ENCODE measurements at places on chromosomes 7 and 10. TPM values are rescaled to one million over a fixed set of nuclear protein-coding genes. Genes with fewer than 3 reads are reported as not detected.

TAS2R41 gene
- total RNA-seq = not detected

DNA sequence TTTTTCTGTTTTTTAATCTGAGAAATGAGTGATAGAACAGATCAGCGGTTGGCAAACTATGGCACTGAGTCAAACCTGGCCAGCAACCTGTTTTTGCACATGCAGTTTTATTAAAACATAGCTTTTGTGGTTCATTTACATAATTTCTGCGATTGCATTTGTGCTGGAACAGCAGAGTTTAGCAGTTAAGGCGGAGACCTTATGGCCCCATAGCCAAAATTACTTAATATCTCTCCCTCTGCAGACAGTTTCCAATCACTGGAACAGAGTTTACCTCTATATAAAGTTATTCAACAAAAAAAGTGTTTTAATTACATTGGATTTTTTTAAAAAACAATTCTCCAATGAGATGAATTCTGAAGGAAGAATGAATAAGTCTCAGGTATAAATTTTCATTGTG is 212.1 kb downstream of the DGKB start:
- H3K4me3 ChIP-seq = no peak overlapping the region
- peaks cover 8% of the 10 kb centered on the region for H3K27me3 ChIP-seq
- H3K27ac ChIP-seq = no peak overlapping the region
- H3K4me1 ChIP-seq = no peaks in the 10 kb centered on the region
- DNase-seq = no peak

- DNase-seq = peak; percentile 41
- H3K36me3 ChIP-seq = no peaks in the 10 kb centered on the region
- no peak overlapping the region for H3K27ac ChIP-seq
Measured at GRCh38 chr10:35635576-35635975, 6.5 kb downstream of the FZD8 start.

DNA sequence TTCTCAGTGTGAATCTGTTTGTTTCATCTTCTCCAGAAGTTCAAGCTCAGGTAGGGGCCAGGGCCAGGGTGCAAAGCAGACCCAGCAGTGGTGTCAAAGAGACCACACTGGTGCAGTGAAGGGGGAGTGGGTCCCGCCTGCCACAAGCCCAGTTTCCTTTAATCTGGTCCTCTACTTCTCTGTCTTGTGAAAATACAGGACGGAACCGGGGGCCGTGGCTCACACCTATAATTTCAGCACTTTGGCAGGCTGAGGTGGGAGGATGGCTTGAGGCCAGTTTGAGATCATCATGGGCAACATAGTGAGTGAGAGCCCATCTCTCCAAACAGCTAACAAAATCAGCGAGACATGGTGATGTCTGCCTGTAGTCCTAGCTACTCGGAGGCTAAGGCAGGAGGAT is 109.0 kb downstream of the SLIT1 start:
- H3K36me3 ChIP-seq = no peaks in the 10 kb centered on the region
- H3K27me3 ChIP-seq = peaks cover 18% of the 10 kb centered on the region
- no peak overlapping the region for H3K4me3 ChIP-seq

DNA sequence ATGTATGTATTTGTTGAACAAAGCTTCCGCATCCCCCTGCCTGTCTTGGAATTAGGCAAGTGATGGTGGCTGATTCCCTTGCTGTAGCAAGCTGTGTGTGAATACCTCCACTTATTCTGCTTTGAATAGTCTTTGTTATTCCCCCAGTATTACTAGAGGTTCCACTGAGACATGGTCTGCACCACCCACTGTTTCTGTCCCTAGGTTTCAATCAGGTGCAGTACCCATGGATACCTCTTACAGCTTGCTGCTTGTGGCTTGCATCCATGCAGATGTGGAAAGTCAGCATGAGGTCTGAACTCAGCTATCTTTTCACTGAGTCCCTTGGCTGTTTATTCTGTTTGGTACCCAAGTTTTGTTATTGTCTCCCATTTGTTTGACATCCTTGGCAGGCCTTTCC is 447.4 kb downstream of the GRM8 start:
- H3K4me3 ChIP-seq = no peak overlapping the region
- H3K36me3 ChIP-seq = no peaks in the 10 kb centered on the region
- H3K4me1 ChIP-seq = no peaks in the 10 kb centered on the region
- peaks cover 3% of the 10 kb centered on the region for H3K27me3 ChIP-seq

DNA sequence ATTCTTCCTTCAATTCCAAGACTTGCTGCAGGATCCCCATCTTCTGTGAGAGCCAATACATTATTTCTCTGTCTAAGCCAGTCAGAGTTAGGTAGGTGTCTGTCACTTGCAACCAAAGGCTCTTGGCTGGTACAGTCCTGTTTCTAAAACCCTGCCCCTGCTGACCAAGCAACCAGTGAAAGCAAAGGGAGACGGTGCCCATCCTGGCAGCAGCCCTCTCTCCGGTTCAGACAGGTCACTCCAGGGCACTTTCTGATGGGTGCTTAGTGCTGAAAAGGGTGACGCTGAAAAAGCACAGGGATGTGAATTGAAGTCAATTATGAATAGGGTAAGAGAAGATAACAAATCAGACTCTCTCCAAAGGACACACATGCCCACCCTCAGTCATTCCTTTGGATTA is 37.5 kb downstream of the SPOCK2 start:
- H3K36me3 ChIP-seq = no peaks in the 10 kb centered on the region
- H3K27ac ChIP-seq = no peak overlapping the region
- H3K27me3 ChIP-seq = no peaks in the 10 kb centered on the region

UNCX gene
- total RNA-seq = not detected

PNLIPRP3 gene
- not detected for total RNA-seq

DNA sequence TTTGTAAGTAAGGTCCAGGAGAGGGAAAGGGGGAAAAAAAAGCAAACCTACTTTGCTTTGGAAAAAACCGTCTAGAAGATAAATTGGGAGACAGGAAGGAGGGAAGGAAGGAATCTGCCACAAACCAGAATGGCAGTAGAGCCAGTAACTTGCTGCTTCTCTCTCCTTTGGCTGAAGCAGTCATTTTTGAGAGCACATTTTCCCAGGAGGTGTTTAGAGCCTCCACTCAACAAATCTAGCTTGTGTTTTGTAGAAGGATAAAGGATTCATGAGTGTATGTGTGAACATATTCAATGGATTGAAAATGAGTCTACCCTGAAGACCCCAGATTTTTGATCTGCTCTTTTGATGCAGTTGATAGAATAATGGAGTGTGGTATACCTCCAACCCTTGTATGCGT is 2.6 kb downstream of the NRG3 start:
- H3K4me1 ChIP-seq = peaks cover 4% of the 10 kb centered on the region
- peaks cover 38% of the 10 kb centered on the region for H3K27me3 ChIP-seq
- DNase-seq = no peak
- no peaks in the 10 kb centered on the region for H3K36me3 ChIP-seq
- no peak overlapping the region for H3K4me3 ChIP-seq

- no peak overlapping the region for H3K27ac ChIP-seq
- no peak overlapping the region for H3K4me3 ChIP-seq
- peaks cover 41% of the 10 kb centered on the region for H3K36me3 ChIP-seq
- DNase-seq = no peak
- peaks cover 2% of the 10 kb centered on the region for H3K4me1 ChIP-seq
- no peaks in the 10 kb centered on the region for H3K27me3 ChIP-seq
Measured at GRCh38 chr7:158742065-158742821, 37.6 kb upstream of the NCAPG2 start.

DNA sequence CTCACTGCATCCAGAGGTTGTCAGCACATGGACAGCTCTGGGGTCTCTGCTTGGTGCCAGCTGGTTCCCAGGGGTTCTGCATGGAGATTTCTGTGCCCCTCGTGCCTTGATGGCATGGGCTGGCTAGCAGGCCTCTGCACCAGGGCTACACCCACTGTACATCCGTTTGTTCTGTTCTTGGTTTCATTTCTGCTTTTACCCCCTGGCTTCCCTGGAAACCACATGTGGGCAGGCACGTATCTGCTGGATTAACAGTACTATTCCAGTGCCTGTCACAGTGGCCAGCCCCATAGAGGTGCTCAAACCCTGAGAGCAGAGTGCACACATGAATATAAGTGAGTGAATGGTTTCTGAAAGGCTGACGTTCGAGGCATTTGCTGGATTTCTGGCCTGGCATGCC is 207.2 kb upstream of the GPR26 start:
- H3K4me1 ChIP-seq = no peaks in the 10 kb centered on the region
- no peak for DNase-seq
- H3K27ac ChIP-seq = no peak overlapping the region
- H3K27me3 ChIP-seq = peaks cover 4% of the 10 kb centered on the region
- H3K4me3 ChIP-seq = no peak overlapping the region

DNA sequence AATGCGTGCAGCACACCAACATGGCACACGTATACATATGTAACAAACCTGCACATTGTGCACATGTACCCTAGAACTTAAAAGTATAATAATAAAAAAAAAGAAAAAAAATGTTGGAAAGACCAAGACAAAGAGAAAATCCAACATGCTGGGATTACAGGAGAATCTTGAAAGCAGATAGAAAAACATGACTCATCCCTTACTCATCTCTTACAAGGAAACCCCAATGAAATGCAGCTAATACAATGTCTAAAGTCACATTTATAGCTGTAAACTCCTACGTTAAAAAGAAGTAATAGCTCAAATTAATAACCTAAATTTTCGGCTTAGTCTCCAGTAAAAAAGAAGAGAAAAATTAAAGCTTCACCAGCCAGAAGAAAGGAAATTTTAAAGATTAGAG is 47.5 kb upstream of the DGKB start:
- no peaks in the 10 kb centered on the region for H3K36me3 ChIP-seq
- no peak overlapping the region for H3K27ac ChIP-seq
- H3K4me1 ChIP-seq = no peaks in the 10 kb centered on the region
- H3K4me3 ChIP-seq = no peak overlapping the region
- no peaks in the 10 kb centered on the region for H3K27me3 ChIP-seq

GRCh38 chr7:114720725-114721124 is 201.2 kb upstream of the MDFIC start:
- DNase-seq = no peak
- H3K27ac ChIP-seq = no peak overlapping the region
- no peak overlapping the region for H3K4me3 ChIP-seq
- H3K4me1 ChIP-seq = peaks cover 9% of the 10 kb centered on the region
- peaks cover 7% of the 10 kb centered on the region for H3K27me3 ChIP-seq

DNA sequence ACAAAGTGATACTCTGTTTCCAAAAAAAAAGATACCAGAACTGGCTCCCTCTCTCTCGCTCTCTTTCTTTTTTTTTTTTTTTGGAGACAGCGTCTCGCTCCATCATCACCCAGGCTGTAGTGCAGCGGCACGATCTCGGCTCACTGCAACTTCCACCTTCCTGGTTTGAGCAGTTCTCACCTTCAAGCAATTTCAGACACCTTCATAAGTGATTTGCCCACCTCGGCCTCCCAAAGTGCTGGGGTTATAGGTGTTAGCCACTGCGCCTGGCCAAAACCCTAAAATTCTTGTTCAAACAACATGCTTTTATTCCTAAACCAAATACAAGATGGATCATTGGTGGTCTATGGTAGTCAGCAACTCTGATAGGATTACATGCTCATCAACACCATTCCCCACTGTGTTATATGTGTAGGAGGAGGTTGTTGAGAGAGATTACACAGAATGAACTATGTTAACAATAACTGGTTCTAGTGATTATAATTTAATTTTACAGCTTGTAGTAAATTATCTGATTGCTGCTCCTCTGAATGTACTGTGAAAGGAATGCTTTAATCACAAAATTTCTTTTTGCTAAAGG is 15.5 kb downstream of the ACBD5 start:
- peak overlapping the region; percentile 28 for H3K27ac ChIP-seq
- no peak for DNase-seq
- H3K27me3 ChIP-seq = no peaks in the 10 kb centered on the region
- H3K4me1 ChIP-seq = peaks cover 17% of the 10 kb centered on the region
- H3K36me3 ChIP-seq = peaks cover 14% of the 10 kb centered on the region

CYP3A5 gene
- total RNA-seq = not detected

- H3K4me3 ChIP-seq = no peak overlapping the region
- H3K36me3 ChIP-seq = no peaks in the 10 kb centered on the region
- H3K4me1 ChIP-seq = no peaks in the 10 kb centered on the region
- no peak for DNase-seq
- H3K27me3 ChIP-seq = no peaks in the 10 kb centered on the region
Measured at GRCh38 chr10:65328486-65328885, 1597.3 kb upstream of the LRRTM3 start.

ZNF365 gene
- total RNA-seq = 1.2 TPM

DNA sequence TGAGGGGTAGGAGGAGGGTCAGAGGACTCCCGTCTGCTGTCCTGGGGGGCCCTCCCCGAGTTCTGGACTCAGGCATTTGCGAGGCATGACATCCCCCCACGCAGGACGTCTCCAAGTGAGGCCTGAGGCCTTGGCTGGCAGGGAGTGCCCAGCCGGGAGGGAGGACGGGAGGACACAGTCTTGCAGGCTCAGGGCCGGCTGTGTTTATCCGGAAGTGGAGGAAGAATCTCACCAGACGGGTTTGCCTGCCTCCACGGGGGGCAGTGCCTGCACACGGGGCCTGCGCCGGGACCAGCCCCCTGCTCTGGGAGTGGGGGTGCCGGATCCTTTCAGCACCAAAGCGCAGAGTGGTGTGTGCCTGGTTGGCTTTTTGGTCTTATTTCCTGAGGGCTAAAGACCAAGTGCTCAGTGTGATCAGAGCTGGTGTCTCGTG is 10.9 kb downstream of the PWWP2B start:
- H3K4me3 ChIP-seq = no peak overlapping the region
- no peak for DNase-seq
- no peaks in the 10 kb centered on the region for H3K36me3 ChIP-seq
- no peaks in the 10 kb centered on the region for H3K27me3 ChIP-seq

GRCh38 chr7:50246551-50246950 is 58.0 kb upstream of the IKZF1 start:
- H3K36me3 ChIP-seq = peaks cover 9% of the 10 kb centered on the region
- no peak overlapping the region for H3K4me3 ChIP-seq
- no peak overlapping the region for H3K27ac ChIP-seq
- DNase-seq = no peak

CYP2C8 gene
- not detected for total RNA-seq

DNA sequence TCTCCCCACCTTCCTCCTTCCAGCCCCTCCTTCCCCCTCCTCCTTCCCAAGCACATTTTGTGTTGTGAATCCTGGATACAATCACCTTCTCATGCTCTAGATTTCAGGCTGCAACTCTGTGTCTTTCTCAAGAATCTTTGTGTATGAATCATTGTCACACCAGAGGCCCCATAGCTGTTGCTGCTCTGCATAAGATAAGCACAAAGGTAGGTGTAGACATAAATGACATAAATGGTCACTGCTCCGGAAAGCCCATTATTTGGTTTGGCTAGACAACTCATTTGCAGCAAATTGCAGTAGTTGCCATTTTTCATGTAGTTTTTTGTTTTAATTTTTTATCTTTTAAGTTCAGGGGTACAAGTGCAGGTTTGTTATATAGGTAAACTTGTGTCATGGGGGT is 216.3 kb upstream of the NRP1 start:
- H3K27ac ChIP-seq = no peak overlapping the region
- H3K36me3 ChIP-seq = no peaks in the 10 kb centered on the region
- H3K4me1 ChIP-seq = no peaks in the 10 kb centered on the region
- H3K27me3 ChIP-seq = peaks cover 23% of the 10 kb centered on the region
- DNase-seq = no peak
- no peak overlapping the region for H3K4me3 ChIP-seq

- H3K27ac ChIP-seq = no peak overlapping the region
- peaks cover 16% of the 10 kb centered on the region for H3K36me3 ChIP-seq
- no peak overlapping the region for H3K4me3 ChIP-seq
- H3K27me3 ChIP-seq = no peaks in the 10 kb centered on the region
- no peaks in the 10 kb centered on the region for H3K4me1 ChIP-seq
Measured at GRCh38 chr7:77284616-77285015, 85.0 kb upstream of the FGL2 start.
